ENCODE measurements at places on chromosomes 7 and 10.

DNA sequence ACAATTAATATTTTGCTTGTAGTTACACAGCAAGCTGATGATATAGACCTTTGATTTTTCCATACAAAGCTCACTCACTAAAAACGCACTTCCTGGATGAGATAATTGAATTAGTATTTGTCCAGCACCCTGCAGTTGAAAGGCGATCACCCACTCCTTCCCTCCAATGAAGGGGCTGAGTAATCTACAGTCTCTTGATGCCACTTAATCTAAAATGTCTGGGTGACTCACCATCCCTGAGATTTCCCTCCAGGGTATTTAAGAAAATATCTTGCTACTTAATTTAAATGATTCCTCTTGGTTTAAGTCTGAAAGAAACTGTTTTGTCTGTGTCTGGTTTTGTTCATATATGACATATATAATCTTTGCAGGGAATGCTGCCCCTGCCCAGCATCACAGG is 515.3 kb downstream of the GRID1 start:
- no peak for DNase-seq

GRCh38 chr7:94510582-94511496 is 1.2 kb downstream of the CASD1 start:
- DNase-seq = no peak

GRCh38 chr7:158245724-158246041 is 341.9 kb downstream of the PTPRN2 start:
- no peak for DNase-seq

GRCh38 chr10:93742633-93743349 is 14.9 kb upstream of the LGI1 start:
- DNase-seq = no peak
